ENCODE measurements at places on chromosomes 1 and 21. TPM values are rescaled to one million over a fixed set of nuclear protein-coding genes. Genes with fewer than 3 reads are reported as not detected.

The KRTAP19-1 gene
- total RNA-seq = not detected

The KCNC4 gene
- 12.7 TPM for total RNA-seq

The DRAM2 gene
- 50.8 TPM for total RNA-seq

DNA sequence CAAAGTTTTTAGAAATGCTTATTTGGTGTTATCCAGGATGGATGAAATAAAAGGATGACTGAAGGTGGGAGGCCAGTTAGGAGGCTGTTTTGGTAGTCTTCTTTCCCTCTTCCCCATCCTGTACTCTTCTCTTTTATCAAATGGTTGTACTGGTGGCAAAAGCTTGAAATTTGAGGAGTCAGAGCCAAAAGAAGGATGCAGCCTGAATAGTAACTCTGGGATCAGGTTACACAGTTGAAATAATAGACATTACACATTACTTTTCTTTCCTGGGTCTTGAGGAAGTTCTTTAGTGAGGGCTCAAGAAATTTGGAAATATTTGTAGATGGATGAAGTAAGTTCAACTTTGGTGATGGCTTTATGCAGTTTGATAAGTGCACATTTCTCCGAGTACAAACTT, 108.6 kb downstream of the GPR52 start:
- no peak for DNase-seq

GRCh38 chr1:156485984-156486383, 14.6 kb downstream of the MEF2D start:
- DNase-seq = no peak

- DNase-seq = no peak
Measured at GRCh38 chr1:151145304-151146071, 943 bp downstream of the SEMA6C start.

DNA sequence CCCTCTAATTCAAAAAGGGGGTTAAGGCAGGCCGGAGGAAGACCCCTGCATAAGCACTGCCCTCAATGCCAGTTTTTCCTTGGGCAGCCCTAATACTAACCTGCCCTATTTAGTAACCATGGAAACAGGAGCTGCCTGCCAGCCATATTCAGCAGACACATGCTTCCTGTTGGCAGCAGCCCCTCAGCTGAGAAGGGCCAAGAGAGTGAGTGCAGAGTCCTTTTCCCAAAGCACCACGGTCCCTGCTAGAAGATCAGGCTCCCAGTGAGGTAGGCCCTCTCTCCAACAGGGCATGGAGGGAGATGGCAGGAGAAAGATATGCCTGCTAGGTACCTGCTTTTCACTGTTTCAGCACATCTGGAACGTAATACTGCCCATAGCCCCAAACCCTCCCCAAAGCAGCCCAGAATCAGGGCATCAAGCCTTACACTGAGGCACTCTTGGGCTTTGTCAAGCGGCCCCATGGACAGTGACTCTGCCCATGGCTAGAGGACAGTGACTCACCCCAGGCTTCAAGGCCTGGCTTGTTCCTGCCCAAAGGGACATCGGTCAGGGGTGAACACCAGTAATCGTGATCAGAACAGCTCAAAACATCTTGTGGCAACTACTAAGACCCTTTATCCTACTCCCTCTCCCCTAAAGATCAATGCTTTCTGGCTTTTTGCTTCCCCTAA, 64.5 kb downstream of the BCAR3 start:
- peak; percentile 71 for DNase-seq

DNA sequence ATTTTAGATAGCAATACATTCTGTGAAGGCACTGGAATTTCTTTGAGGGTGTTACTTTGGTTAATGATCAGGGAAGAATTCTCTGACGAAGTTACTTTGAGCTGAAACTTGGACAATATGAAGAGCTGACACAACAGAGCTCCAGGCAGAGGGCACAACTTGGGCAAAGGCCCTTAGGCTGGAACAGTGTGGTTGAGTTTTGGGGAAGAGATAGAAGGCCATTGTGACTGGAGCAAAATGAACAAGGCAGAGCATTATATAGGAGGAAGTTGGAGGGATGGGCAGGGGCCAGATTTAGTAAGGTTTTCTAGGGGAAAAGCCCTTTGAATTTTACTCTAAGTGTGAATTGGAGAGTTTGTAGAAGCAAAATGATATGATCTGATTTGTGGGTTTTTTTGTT, 30.9 kb downstream of the LMO4 start:
- DNase-seq = no peak

DNA sequence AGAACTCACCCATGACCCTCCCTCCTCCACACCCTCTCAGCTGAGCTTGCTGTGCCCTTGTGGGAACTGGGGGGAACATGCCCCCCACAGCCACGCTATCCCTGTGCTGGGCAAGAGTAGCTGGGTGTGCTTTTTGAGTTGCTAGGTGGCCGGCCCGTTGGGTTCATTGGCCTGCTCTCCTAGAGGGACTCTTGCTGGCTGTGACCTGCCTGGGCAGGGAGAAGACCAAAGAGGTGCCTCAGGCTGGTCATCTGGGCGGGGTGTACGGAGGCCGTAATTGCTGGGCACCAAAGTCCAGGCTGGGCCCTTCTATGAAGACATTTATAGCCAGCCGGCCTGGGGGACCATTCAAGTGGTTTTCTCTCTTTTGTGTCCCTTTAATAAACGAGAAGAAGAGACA, 138.3 kb upstream of the ZBTB40 start:
- DNase-seq = no peak

GRCh38 chr21:27035791-27036190, 68.9 kb upstream of the ADAMTS5 start:
- no peak for DNase-seq

DNA sequence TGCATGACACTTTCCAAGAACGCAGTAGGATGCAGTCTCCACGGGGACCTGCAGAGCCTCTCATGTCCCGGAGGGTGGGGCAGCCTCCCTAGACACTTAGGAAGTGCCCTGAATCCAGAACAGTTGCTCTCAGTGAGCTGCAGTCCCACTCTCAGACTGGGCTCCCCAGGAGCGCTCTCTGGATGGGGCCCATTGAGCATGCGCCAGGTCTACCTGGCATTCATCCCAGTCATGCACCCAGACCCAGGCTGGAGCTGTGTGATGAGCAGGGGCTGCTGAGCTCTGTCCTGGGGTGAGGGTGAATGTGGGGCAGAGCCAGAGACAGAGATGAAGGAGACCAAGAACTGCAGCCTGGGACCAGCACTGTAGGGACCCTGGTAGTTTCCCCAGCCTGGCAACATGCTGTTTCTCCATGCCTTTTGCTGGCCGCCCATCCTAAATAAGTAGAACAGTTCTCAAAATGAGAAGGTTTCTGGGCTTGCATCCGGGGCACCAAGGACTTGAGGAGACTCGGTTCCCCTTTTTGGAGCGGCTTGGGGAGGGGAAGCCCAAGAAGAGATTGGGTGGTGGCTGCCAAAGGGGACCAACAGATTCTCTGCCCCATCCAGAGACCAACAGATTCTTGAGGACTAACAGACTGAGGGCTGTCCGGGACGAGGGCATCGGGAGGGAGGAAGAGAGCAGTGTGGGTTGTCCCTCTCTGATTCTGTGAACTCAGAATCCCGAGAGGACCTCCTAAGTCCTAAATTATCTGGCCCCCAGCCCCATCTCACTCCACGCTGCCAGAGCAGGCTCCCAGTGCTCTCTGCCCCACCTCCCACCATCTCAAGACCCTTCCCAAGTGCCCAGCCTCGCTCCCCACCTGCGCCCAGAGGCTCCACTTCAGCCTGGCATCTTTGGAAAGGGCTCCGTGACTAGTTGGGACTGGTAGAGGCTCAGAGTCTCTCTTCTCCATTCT, 1.0 kb upstream of the PGLYRP4 start:
- DNase-seq = no peak

DNA sequence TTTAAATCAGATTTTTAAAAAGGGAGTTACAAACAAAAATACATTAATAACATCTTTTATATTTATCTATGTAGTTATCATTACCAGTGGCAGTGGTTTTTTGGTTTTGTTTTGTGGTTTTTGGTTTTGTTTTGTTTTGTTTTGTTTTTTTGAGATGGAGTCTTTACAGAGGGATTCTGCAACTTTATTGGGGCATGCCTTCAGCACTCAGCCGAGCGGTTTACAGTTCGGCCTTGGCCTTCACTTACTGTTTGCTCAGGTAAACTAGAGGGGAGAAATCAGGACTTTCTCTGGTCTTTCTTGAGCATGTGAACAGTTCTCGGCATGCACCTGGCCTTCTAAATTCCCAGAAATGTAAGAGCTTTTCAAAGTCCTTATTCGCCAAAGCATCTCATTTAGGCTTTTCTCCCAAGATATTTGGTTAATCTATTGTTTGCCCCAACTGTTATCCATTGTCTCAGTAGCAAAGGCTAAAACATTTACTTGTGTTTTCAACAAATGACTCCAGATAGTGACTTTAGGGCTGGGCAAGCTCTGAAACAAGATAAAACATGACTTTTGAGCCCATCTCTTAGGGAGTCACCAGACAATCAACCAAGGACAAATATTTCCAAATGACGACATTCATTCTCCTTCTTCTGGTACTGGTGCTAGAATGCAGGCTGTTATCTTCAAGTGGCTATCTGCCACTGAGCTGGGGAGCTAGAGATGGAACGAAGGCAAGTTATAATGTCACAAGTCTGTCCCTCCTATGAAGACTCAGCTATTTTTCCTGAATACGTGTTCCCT, 48.4 kb upstream of the ADORA3 start:
- DNase-seq = no peak
